ENCODE measurements at places on chromosomes 5 and 9.

DNA sequence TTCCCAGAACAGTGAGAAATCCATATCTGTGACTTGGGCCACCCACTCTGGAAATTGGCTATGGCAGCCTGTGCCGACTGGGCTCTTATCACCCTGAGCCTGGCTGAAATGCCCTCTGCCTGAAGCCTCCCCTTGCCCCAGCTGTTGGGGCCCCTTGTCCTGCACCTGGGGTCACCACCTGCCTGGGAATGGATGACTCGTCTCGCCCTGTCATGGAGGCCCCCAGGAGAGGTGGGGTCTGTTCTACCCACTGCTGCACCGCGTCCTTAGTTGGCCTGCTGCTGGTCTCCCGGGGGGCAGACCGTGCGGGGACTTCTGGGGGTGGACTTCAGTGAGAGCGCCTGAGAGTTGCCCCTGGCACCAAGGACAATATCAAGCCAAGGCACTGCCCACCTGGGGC lies 46.6 kb upstream of the COL5A1 start:
- DNase-seq, result no peak

GRCh38 chr5:152523964-152524363 lies 118.9 kb upstream of the NMUR2 start:
- DNase-seq, result no peak

- no peak for DNase-seq
Observed at GRCh38 chr5:139979943-139980342, 63.2 kb downstream of the NRG2 start.

- DNase-seq, result no peak
Observed at GRCh38 chr9:30928045-30928444, 1456.4 kb upstream of the ACO1 start.

- DNase-seq, result no peak
Observed at GRCh38 chr5:171606414-171607024, 179.1 kb upstream of the SMIM23 start.

All from GM12864 (cell line).